ENCODE measurements at places on chromosomes 5 and 9.

DNA sequence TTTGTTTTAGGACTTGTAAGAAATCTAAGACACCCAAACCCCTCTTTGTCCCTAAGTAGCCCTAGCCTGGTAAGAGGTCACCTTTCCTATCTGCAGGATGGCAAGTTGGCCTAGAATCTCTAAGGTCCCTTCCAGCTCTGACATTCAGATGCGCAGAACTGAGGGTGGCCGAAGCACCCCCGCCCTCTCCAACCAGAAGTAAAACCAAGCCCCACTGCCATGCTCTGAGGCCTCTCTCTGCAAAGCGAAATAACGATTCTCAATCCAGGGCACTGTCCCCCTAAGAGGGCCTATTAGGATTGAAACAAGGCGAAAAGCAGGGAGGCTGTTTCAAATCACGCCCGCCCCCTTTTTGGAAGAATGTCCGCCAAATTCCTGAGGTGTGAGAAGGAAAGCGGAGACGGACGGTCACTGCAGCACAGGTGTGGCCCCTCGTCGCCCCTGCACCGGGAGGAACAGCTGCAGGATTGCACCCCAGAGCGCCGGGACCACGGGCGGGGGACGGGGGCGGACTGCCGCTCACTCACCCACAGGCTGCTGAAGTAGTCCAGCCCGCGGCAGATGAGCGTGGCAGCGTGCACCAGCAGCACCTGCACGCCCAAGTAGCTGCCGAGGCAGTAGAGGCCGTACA lies 824 bp downstream of the TMEM245 start:
- no peak for DNase-seq

GRCh38 chr9:4573634-4574389 lies 83.5 kb downstream of the SLC1A1 start:
- DNase-seq = no peak

DNA sequence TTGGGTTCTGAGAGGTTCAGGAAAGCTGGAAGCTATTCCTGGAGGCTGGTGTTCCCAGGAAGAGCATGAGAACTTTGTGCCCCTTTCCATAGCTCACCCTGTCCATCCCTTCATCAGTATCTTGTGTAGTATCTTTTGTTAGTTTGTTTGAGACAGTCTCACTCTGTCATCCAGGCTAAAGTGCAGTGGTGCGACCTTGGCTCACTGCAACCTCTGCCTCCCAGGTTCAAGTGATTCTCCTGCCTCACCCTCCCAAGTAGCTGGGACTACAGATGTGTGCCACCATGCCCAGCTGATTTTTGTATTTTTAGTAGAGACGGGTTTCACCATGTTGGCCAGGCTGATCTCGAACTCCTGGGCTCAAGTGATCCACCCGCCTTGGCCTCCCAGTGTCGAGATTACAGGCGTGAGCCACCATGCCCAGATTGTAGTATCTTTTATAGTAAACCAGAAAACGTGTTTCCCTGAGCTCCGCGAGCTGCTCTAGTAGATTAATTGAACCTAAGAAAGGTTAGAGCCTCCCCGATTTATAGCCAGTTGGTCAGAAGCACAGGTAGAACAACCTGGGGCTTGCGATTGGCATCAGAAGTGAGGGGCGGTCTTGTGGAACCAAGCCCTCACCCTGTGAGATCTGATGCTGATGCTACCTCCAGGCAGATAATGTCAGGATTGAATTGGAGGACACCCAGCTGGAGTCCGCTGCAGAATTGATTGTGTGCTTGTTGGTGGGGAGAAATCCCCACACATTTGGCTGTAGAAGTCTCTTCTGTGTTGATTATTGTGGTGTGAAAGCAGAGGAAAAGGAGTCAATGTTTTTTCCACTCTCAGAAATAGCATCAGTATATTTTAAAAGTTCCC lies 32.3 kb downstream of the ATP6V0E1 start:
- DNase-seq = no peak

GRCh38 chr5:74336297-74336696 lies 304.2 kb downstream of the ENC1 start:
- no peak for DNase-seq

GRCh38 chr9:124392254-124392870 lies 22.9 kb downstream of the PSMB7 start:
- DNase-seq = no peak

Measured in amniotic stem cell (primary cell).